ENCODE measurements at places on chromosomes 1 and 21. TPM values are rescaled to one million over a fixed set of nuclear protein-coding genes. Genes with fewer than 3 reads are reported as not detected.

DNA sequence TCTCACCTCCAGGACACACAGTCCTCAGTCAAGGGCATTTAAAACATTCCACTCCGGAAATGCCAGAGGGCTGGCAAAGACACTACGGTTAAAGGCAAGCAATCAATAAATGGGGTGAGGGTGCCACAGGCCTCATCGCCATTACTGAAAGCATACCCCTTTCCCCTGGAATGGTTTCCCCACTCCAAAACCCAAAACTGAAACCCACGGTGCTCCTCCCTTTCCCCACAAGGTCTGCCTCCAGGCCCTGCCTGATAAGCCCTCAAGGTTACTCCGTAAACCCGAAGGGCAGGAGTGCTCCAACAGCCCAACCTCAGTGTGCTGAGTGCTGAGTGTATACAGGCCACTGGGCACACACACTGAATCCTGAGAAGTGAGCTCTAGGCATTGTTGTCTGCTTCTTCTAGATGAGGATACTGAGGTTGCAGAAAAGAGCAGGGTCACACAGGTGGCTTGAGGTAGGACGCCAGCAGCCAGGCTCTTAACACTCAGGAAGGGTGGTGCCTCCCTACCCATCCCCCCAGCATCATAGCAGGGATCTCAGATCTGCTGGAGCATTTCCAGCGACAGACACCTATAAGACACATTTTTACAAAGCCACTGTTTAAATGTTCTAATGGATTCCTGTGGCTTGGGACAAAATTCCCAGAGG lies 29.0 kb downstream of the SSBP3 start:
- DNase-seq: no peak

- DNase-seq: no peak
Observed at GRCh38 chr1:221740993-221741702, 741 bp downstream of the DUSP10 start.

DNA sequence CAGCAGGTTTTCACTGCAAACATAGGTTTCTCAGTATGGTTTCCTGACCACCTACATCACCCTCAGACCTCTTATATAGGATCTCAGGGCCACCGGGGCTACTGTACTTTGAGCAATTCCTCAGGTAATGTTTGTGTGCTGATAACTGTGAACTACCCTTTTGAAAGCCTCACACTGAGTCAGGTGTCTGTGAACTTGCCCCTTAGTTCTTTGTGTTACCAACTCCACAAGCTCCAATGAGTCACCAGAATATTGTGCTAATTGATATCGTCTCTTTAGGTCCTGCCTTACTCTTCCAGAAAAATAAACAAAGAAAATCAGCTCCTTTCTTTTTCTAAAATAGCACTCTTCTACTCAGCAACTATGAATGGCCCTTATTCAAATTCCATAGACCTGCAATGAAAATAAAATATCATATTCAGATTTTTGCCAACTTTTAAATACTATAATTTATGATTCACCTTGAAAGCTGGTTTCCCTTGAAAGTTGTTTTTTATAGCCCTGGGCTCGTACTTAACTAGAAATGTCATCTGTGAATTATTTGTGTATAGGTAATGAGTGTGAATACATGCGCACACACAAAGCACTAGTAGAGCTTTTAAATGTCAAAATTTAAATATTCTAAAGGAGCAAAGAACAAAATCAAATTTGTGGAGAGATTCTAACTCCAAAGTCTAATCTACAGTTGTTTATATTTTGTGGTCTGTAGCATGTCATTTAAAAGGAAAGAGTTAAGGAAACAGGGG lies 88.1 kb upstream of the WARS2 start:
- DNase-seq: no peak

GRCh38 chr1:219670426-219671149 lies 57.7 kb upstream of the ZC3H11B start:
- DNase-seq: no peak

KIF21B gene
- 1.5 TPM for total RNA-seq

PEX11B gene
- total RNA-seq: 22.1 TPM
